ENCODE measurements at places on chromosomes 4 and X. TPM values are rescaled to one million over a fixed set of nuclear protein-coding genes. Genes with fewer than 3 reads are reported as not detected.

DNA sequence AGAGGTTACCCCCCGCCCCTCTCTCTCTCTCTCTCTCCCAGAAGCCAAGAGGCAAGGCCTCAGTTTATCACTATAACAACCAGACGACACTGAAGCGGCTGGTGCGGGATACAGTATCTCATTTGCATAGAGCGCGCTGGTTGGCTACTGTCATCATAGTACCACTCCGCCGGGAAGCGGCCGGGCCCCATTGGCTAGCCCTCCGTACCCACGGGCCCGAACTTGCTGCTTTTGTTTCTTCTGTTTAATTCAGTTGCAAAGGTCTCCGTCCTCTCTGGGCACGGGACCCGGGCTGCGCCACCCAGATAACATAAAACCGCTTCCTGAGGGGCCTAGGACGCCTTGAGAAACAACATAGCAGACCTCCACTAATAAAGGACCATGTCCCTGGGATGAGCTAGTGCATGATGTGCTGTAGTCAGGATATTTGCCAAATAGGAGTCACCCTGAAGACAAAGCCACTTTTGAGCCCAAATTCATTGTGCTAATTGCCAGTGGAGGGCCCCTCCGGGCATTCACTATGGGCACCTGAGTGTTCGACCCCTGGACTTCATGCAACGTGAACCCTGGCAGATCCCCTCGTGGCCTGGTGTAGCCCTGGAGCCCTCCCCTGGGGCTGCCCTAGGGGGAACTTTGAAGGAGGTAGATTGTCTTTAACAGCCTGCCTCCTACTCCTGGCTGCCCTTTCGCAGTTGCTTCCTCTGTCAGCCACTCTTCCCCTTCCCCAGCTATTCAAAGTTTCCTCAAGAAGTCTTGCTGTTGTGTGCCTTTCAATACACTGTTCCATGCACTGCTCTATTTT, at the start of gene PCYT1B:
TSS of gene PCYT1B (minus strand) at position 91 of the 802 bp plus-strand sequence. CDS start 242 bp downstream, outside the sequence.
- peak; percentile 65 for DNase-seq

GRCh38 chr4:10491401-10491800, 34.2 kb upstream of the ZNF518B start:
- no peak for DNase-seq

GRCh38 chrX:119880076-119880475, 8.4 kb downstream of the NDUFA1 start:
- DNase-seq: no peak

- DNase-seq: no peak
These were observed 2.5 kb upstream of the HTRA3 start for GRCh38 chr4:8267077-8267476.

GRCh38 chrX:79065696-79066095, 78.8 kb upstream of the GPR174 start:
- no peak for DNase-seq

- no peak for DNase-seq
These were observed 187.7 kb upstream of the NUDT10 start for GRCh38 chrX:51144828-51145442.

- DNase-seq: no peak
These were observed 127.8 kb downstream of the RPA4 start for GRCh38 chrX:97011540-97011939.

DNA sequence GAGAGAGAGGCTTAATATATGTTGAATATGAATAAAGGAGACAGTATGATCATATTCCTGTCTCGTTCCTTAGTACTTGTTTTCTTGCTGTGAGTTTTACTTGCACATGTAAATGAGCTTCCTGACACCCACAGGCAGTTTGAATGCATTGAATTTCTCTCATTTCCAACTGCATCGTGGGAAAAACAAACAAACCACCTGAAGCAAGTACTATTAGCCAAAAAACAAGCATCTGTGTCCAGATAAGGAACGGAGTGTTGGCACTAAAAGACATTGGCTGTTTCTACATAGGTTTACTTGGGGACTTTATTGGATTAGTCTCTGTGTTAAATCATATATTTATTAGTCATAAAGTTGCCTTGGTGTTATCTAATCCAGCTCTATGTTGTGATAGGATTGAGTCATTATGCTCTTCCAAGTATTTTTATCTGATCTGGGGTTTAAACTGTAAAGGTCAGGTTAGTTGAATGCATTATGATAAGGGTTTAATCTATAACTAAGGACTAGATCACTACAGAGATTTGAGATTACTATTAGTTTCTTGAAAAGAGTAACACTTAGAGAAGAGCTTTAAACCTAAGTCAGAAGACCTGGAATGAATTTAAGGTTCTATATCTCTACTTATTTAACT, 339.0 kb upstream of the SPANXN4 start:
- no peak for DNase-seq

DNA sequence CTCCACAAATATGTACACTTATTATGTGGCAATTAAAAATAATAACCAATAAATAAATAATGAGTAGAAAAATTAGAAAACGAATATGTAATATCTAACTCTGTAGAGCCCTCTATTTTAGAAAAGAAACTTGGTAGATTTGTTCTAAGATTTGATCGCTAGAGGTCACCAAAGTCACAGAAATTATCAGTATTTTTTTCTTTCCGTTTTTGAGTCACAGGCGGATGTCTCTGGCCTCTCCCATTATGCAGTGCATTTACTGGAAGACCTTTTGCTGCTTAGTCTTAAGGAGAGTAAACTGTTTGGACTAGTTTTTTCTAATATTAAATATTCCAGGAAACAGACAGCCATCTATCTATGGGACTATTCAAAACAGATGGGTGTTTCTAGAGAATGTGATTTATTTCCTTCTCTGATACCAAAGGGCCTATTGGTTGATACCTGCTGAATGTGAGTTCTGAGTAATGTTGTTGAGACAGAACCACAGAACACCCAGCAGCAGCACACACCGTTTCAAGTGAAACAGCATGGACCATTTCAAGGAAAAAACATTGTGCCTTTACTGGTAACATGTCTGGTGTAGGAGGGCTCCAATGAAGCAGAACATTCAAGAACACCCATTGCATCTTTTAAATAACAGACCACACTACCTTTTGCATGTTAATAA, 34.0 kb upstream of the GYPA start:
- DNase-seq: no peak

DNA sequence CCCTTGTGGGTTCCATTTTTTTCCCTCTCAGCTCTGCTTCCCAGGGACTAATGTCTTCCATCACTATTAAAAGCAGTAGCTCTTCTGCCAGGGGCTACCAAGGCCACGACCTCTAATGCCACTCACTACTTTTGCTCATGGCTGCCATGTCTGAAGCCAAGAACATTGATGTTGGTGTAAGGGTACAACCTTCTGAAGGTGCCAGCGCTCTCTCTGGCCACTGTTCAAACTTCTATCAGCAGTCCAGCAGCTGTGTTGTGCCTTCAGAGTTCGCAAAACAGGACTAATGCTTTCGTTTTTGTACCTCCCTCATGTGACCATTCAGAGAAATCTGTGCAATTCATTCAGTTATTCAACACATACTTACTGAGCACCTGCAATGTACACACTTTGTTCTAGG, 121.5 kb upstream of the ENPEP start:
- DNase-seq: no peak

- DNase-seq: no peak
These were observed 111.0 kb downstream of the FRYL start for GRCh38 chr4:48669086-48669485.

GRCh38 chr4:18957716-18958115, 936.2 kb upstream of the LCORL start:
- DNase-seq: no peak

DNA sequence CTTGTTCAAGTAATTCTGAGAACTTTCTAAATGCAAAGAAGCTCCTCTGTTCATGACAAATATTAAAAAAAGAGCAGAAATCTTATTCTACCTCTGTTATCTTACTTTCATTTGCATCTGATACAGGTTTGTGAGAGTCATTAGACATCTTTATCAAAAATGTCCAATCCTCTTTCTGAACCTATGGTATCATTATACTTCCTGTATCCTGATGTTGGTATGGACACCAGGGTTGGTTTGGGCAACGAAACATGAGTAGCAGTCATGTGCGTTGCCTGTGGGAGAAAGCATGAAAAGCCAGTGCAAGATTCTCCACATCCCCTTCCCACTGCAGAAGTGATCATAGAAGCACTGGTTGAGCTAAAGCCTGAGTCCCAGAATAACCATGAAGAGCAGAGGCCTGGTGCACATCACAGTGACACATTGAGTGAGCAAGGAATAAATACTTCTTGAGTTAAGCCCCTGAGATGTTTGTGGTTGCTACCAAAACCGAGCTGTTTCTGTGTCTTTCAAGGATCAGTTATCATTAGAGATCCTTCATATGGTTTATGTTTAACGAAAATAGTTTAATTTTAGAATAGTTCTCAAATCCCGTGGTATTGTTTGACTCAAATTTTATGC, 197.2 kb downstream of the BANK1 start:
- DNase-seq: no peak

DNA sequence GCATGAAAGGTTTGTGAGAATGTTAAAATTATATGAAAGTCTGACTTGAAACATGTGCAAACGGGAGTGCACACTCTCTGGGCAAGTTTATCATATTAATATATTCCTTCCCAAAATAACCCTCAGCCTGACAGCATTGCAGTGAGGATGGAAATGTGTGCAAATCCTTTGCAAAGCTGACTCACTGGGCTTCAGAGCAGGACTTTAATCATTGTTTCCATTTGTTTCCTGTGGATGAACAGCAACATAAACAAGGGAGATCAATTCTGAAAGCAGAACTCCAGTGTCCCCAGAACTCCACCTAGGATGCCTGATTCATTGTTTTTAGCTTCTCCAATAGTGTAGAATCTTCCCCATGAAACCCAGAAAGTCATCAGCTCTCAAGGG, 32.9 kb downstream of the SLC2A9 start:
- DNase-seq: no peak

- no peak for DNase-seq
These were observed 4.9 kb downstream of the PLAC8 start for GRCh38 chr4:83109480-83110222.

The BTK gene
- total RNA-seq: 6.8 TPM

The FGFBP1 gene
- 28.7 TPM for total RNA-seq

The TMEM271 gene
- total RNA-seq: 0.40 TPM

The SHROOM4 gene
- 10.0 TPM for total RNA-seq

The LAGE3 gene
- 44.4 TPM for total RNA-seq

The TRAM1L1 gene
- total RNA-seq: 1.1 TPM

The REST gene
- total RNA-seq: 57.9 TPM

The SPACA5 gene
- total RNA-seq: not detected

The ZNF330 gene
- 16.3 TPM for total RNA-seq

The POU4F2 gene
- not detected for total RNA-seq

Data from suprapubic skin (tissue), 4 donors.